WERI-Rb-1 (cell line): ENCODE measurements at places on chromosomes 1 and 21.
A peak's percentile ranks its signal among the peaks of the same experiment; 100 is the strongest.

DNA sequence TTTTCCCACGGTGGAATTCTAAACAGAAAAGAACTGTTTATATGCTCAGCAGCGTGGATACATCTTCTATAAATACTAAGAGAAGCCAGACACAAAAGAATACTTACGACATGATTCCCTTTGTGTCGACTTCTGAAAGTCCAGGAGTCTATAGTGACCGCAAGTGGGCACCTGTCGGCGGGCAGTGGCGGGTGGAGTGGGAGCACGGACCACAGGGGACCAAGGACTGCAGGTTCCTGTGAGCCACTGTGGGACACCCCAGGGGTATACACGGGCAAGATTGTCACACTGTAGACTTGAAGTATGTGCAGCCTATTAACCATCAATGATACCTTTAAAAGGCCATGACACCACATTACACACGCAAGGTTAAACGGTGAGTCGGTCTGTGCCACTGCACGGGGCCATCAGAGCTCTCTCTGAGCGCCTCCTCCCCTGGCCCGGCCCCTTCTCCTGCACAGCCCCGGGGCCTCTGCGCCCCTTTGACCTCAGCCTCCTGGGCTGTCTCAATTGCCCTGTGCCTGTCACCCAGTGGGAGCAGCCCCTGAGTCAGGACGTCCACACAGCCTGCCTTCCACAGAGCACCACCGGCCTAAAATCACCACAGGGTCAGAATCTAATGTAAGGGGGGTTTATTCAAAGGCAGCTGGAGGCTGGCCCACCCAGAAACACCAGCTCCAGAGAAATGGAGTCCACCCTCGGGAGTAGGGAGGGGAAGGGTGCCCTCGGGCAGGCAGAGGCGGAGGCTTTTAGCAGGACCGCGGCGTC lies 90.0 kb upstream of the COL6A1 start:
- DNase-seq: no peak

DNA sequence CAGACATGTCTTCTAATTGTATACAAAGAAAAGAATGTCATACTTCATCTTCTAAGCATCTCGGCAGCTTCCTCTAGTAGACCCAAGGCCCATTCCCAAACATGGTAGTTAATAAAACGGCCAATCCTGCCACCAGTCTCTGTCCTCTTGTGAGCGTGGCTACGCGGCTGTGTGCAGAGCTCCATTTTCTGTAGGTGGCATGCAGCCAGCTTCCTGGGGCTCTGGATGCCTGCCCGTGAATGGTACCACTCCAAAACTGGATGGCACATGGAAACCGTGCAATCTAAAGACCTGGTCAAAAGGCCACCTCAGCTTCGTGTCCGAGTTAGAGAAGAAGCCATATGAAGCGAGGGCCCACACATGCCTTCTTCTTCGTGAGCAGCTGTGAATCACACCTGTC lies 110.7 kb downstream of the SIPA1L2 start:
- no peak for DNase-seq

DNA sequence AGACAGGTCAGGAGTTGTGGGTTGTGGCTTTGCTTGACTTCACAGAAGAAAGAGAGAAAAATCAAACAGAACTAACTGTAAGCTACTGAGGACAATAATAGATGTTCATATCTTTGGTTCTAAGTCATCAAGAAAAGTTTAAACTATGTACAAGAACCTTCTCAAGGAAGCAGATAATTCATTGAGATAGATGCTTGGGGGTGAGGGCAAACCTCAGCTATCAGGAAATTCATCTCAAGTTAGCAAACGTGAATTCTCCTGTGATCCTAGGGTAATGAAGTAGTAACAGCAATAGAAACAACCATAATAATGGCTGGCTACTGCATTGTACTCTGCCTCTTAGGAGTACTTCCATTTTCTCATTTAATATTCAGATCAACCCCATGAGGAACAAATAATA lies 506.2 kb downstream of the PLPP3 start:
- no peak for DNase-seq

- DNase-seq: no peak
Observed at GRCh38 chr1:165632491-165632890, 1.5 kb downstream of the MGST3 start.

- peak; percentile 78 for DNase-seq
Observed at GRCh38 chr1:203625628-203626019, 1.0 kb upstream of the ATP2B4 start.

GRCh38 chr1:38018864-38019343 lies 6.4 kb downstream of the UTP11 start:
- no peak for DNase-seq
